GM12878 (cell line): ENCODE measurements at places on chromosomes 1 and 21. TPM values are rescaled to one million over a fixed set of nuclear protein-coding genes. Genes with fewer than 3 reads are reported as not detected.

DNA sequence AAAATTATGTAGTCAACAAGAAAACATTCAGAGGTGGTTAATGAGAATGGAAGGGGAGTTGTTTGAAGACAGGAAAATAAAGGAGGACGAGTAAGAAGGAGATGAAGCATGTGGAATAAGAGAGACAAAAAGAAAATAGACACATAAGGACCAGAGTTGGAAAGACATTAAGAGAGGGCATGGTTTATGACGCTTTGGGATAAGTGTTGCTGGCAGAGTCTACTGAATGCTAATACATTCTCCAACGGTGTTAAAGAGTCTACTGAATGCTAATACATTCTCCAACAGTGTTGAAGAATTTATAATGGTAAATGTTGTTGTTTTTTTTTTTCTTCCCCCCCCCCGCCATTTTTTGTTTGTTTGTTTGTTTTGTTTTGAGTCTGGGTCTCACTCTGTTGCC is 13.1 kb downstream of the PRKAA2 start:
- H3K27me3 ChIP-seq = no peaks in the 10 kb centered on the region
- no peaks in the 10 kb centered on the region for H3K4me1 ChIP-seq
- no peak overlapping the region for H3K4me3 ChIP-seq
- H3K27ac ChIP-seq = no peak overlapping the region
- DNase-seq = no peak

Gene NTNG1
- polyA plus RNA-seq = 0.56 TPM in 1 of 2 replicates, not detected in the other

- H3K27ac ChIP-seq = no peak overlapping the region
- H3K4me1 ChIP-seq = no peaks in the 10 kb centered on the region
- DNase-seq = no peak
- H3K4me3 ChIP-seq = no peak overlapping the region
- H3K27me3 ChIP-seq = no peaks in the 10 kb centered on the region
Observed at GRCh38 chr1:232422898-232423297, 207.0 kb downstream of the SIPA1L2 start.

Gene HSPB7
- 0.20 and 0.34 TPM in 2 replicates for polyA plus RNA-seq

Gene MROH9
- polyA plus RNA-seq = not detected in 2 replicates

- H3K27me3 ChIP-seq = no peaks in the 10 kb centered on the region
- no peaks in the 10 kb centered on the region for H3K36me3 ChIP-seq
- DNase-seq = peak; percentile 17
- no peak overlapping the region for H3K27ac ChIP-seq
- H3K4me1 ChIP-seq = no peaks in the 10 kb centered on the region
- no peak overlapping the region for H3K4me3 ChIP-seq
Observed at GRCh38 chr1:111082421-111083203, 57.3 kb downstream of the DRAM2 start.

- H3K27me3 ChIP-seq = no peaks in the 10 kb centered on the region; the same call in 1 of the 2 replicates
- no peak overlapping the region for H3K27ac ChIP-seq
- peaks cover 4% of the 10 kb centered on the region; the same call in 1 of the 2 replicates for H3K4me1 ChIP-seq
- H3K4me3 ChIP-seq = no peak overlapping the region
- DNase-seq = no peak
Observed at GRCh38 chr1:22861764-22862440, 110.8 kb downstream of the LACTBL1 start.
